ENCODE measurements at places on chromosomes 3 and 15.
A peak's percentile ranks its signal among the peaks of the same experiment; 100 is the strongest.

- DNase-seq: no peak
These were observed 473.7 kb downstream of the LPP start for GRCh38 chr3:188627652-188628051.

- no peak for DNase-seq
These were observed 39.4 kb downstream of the TNK2 start for GRCh38 chr3:195868866-195869412.

DNA sequence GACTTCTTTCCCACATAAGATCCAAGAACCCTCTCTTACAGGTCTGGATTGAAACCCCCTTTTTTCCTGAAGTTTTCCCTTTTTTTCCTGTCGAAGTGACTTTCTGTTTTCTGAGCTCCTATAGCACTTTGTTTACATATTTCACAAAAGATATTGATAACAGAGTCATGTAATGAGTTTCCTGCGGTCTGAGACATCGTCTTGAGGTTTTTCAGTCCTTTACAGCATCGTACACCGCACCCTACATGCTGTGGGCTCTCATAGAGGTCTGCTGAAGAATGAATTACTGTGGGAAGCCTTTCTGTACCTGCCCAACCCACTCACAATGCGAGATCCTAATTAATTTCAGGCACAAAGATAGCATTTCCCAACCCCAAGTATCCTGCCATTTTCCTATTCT is 53.1 kb downstream of the MCF2L2 start:
- DNase-seq: no peak

- DNase-seq: no peak
These were observed 2.7 kb upstream of the SELENOS start for GRCh38 chr15:101280007-101280406.

GRCh38 chr3:49718858-49719213 is 648 bp downstream of the AMIGO3 start:
- no peak for DNase-seq

- DNase-seq: no peak
These were observed 805.5 kb downstream of the IGSF11 start for GRCh38 chr3:118229196-118229595.

DNA sequence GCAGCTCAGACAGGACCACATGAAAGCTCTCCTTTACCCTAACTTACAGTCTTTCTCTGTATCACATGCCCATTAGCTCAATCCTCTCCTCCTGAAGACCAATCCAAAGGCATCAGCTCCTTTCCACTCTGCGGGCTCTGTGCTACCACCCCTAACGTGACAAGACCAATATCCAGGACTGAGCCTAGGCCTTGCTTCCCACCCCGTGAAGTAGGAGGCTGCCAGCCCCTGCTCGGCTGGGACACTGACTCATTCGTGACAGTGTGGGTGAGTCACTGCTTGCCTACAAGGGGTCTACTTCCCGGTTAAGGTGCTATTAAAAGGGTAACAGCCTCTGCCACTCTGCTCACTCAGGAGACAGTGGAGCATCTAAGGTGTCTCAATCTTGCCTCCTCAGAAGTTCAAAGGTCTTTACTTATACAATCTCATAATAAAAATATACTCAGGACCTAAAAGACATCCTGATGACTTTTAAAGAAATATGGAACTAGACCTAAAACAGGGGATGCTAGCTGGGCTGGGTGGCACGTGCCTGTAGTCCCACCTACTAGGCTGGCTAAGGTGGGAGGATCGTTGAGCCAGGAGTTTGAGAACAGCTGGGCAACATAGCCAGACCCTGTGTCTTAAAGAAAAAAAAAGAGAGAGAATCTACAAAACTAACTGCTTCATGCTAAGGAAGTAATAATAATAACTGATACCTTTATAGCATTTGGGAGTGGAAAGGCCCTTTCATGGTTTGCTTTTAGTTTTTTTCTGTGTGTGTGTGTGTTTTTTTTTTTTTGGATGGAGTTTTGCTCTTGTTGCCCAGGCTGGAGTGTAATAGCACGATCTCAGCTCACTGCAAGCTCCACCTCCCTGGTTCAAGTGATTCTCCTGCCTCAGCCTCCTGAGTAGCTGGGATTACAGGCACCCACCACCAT is 55.0 kb downstream of the TMEM44 start:
- DNase-seq: no peak

GRCh38 chr3:45906681-45907407 is 20.5 kb downstream of the CCR9 start:
- no peak for DNase-seq

- no peak for DNase-seq
These were observed 6.8 kb downstream of the MESD start for GRCh38 chr15:80982839-80983238.

GRCh38 chr3:192408007-192408646 is 319.2 kb downstream of the FGF12 start:
- no peak for DNase-seq

DNA sequence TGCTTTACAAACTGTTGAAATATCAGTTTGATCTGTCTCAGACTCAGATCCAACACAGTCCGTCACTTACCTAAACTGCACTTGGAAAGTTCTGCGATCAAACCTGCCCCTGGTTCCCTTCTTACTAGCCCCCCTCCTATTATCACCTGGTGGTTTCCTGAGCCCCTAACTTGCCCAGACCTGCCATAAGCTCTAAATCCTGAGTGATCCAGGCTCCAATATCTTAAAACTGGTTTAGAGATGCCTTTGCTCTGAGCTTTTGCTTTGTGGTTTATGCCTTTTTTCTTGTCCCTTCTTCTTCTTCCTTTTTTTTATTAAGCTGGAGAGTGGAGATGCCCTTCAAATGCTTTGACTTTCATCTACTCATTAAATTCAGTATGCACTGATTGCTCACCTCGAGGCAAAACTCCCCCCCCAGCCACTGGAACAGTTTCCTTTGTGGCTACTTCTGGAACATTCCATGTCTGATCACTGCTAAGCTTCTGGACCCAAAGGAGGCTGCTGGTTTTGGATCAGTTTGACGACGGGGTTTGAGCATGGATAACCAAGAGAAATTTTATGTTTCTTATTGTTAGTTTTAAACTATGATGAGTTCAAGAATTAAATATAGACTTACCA is 3.5 kb upstream of the ITGB5 start:
- DNase-seq: no peak

DNA sequence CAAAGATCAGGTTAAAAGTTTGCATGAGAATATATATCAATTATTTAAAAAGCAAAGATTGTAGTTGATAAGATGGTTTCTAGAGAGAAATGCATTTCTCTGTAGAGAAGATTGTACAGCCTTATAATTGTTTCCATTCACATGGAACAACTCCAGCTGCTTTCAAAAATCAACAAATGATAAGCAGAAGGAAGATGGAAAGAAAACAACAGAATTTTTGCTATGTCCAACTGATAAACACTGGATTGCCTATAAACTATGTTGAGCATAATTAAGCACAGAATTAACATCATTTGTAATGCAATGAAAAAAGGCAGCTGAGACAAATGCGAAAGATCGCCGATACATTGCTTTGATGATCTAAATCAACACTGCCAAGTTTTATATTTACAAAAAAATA is 89.0 kb downstream of the C3orf85 start:
- no peak for DNase-seq

DNA sequence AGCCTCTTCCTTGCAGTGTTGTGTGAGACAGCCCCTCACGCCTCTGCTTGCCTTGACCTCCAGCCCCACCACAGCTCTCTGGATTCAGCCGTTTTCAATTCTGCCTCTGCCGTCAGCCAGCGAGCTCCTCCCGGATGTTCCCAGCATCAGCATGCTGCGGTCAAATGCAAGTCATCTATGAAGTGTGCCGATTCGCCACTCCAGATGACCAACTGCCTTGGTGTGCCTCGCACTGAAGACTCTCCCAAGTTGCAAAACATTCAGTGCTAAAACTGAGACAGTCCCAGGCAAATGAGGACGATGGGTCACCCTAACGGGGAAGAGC is 30.6 kb upstream of the RASA2 start:
- DNase-seq: no peak

DNA sequence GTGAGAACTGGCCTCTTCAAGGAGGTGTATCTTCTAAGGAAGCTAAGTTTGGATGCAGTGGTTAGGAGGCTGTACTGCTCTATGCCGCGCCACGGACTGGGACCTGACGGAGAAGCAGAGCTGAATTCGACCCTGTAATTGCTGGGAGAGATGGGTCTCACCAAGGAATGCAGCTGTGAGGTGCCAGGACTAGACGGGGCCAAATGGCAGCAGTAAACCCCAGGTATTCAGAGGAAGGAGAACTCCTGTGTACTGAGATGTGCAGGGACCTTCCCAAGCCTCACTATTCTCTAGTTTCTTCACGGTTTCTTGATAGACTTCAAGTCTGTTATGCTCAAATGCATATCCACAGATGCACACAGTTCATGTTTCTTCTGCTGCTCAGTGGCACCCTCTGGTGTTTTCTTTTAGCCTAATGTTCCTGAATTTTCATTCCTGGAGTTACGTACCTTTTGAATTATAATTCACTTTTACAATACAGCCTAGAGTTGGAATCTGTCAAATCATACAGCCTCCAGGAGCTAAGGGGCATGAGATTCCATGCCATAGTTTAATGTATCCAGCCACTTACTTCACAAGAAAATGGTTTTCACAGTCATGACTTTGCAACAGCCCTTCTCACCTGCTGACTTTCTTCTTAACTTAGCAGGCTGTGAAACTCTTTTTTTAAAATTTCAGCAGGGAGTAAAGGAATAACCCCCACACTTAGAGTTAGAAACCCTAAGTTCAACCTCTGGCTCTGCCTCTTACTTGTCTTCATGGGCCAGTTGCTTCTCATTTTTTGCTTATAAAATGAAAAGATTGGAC is 61.8 kb downstream of the GLDN start:
- no peak for DNase-seq

DNA sequence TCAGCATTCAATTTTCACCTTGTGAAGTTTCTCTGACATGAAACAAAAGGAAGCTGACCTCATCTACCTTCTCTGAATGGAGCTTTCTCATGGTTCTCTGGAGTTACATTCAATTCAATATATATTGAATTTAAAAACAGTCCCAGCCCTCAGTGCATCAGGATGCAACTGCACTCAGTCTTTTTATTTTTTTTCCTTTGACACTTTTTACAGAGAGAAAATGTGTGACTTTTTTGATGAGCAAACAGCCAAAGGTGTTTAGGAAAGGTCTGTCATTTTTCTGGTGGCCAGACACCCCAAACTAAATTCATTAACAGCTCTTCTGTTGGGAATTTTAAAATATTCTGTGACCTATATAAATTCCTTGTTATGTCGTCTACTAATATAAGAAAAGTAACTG is 19.3 kb upstream of the SNRK start:
- DNase-seq: no peak

DNA sequence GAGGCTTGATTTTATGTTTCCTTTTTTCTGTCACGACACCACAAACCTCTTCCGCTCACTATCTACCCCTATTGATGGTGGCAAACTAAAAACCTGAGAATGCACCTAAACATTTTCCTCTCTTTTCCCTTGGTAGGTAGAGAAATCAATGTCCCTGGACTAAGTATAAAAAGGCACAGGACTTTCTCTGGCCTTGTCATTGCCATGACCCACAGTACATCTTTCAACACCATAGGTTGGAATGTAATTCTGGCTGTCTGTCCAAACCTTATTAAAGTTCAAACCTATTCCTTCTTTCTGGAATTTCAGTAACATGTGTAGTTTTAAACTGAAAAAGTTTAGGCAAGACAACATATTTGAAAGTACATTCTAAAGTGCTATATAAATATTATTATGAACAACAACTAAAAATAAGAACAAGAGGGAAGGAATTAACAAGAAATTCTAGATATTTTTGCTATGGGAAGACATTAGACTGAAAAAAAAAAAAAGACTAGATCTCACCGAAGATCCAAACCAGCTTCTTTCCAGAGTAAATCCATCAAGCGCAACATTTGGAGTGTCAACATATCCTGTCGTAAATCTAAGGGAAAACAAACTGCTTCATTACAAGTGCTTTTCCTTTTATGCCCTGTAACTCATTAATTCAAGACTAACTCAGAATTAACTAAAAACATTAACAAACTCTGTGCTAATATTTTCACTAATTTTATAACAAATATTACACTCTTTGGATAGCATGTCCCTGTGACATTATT is 73.1 kb downstream of the FAIM start:
- no peak for DNase-seq

DNA sequence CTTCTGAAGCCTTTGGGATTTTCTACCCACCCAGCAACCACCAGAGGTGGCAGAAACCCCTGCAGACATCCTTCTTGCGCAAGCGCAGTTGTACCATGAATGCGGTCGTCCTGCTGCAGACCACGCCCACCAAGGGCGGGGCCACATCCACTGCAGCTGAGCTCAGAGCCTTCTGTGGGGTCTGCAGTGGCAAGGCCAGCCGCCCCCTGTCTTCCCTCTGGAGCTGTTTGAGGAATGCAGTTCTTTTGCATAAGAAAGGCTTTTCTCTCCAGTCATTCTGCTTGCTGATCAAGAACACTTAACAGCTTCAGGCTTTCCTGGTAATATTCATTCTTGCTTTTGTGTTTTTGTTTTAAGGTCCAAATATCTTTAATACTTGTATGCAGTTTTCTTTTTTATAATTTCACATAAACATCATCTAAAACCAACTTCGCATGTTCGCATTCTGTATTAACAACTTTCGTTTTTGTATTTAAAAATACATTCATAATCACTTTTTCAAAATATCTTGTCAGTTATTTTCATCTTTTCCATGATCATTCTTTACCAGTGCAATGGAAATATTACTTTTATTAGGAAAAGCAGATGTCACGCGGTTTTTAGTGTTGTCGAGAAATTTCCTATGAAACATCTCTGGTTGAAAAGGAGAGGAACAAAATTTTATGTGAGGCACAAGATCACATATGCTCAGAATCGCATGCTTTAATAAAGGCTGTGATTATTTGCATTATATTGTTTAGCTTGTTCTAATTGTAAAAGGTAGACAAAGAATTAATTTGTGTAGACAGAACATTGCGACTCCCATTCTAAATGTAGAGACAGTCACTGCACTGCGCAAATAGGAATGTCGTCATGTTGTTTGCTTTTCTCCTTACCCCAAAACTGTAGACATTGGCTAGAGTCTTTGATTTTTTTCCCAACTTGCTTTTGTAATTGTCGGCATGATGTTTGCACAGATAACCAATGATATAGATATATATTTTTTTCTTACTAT is 98.1 kb upstream of the SNRPN start:
- DNase-seq: no peak

- DNase-seq: no peak
These were observed 152.8 kb upstream of the GOLGA6L4 start for GRCh38 chr15:84082739-84083138.

DNA sequence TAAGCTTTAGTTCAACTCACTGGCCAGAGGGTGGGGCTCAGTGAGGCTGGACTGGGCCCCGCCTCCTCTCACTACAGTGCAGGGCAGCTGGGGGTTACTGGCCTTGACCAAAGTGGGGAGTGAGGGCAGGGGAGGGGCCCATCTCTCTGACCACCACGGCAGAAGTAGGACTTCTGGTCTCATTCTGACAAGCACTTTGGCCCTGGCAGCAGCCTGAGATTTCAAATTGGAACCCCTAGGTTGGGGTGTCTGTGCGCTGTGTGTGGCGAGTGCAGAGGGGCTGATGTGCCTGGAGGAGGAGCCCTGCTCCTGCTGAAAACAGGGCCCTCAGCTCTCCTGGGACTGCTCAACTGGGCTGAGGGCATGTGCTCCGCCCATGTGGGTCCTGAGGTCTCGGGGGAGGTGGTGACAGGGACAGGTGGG is 60.3 kb upstream of the RPL32 start:
- no peak for DNase-seq

- DNase-seq: peak; percentile 48
These were observed 6.5 kb upstream of the DNASE1L3 start for GRCh38 chr3:58217209-58217811.

- no peak for DNase-seq
These were observed 793.8 kb downstream of the TBL1XR1 start for GRCh38 chr3:176403531-176403930.
